Mesothelial cell of epicardium (in vitro differentiated cells): ENCODE measurements at places on chromosomes 3 and 15.

GRCh38 chr3:143267989-143268388 lies 148.4 kb downstream of the CHST2 start:
- H3K4me3 ChIP-seq, result no peak overlapping the region
- H3K4me1 ChIP-seq, result no peaks in the 10 kb centered on the region
- H3K27me3 ChIP-seq, result no peaks in the 10 kb centered on the region
- no peak for DNase-seq

DNA sequence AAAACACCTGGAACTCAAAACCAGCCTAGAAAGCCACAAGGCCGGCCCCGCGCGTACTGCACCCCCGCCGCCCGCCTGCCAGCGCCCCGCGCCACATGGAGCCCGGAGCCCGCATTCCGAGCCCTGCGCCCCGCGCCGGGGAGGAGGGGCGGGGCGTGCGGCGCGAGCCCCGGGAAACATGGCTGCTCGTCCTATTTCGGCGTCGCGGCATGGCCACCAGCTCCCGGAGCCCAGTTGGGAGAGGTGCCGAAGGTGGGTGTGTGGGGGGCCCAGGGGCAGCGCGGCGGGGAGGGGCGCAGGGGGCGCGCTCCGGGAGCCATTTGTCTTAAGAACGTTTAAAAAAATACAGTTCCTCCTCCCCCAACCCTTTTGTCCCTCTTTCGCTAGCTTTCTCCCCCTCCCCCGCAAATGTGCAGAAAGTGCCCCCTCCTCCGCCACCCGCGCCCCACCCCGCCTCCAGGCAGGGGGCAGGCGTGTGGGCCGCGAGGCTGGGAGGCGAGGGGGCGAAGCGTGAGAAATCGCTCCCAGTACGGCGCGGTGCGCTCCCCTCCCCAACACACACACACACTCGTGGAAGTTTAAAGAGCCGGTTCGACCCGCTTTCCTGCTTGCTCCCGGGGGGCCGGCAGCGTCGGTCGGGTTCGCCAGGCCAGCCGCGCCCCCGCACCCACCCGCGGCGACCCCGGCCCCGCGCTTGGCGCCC lies 2.5 kb downstream of the ANP32A start:
- peaks cover 44% of the 10 kb centered on the region for H3K4me1 ChIP-seq
- peak overlapping the region; percentile 86 for H3K4me3 ChIP-seq
- peak overlapping the region; percentile 86 for H3K27ac ChIP-seq
- no peaks in the 10 kb centered on the region for H3K27me3 ChIP-seq
- DNase-seq, result peak; percentile 61

GRCh38 chr3:177144922-177145321 lies 52.4 kb downstream of the TBL1XR1 start:
- H3K4me3 ChIP-seq, result no peak overlapping the region
- peaks cover 4% of the 10 kb centered on the region for H3K36me3 ChIP-seq
- no peaks in the 10 kb centered on the region for H3K27me3 ChIP-seq
- DNase-seq, result no peak

DNA sequence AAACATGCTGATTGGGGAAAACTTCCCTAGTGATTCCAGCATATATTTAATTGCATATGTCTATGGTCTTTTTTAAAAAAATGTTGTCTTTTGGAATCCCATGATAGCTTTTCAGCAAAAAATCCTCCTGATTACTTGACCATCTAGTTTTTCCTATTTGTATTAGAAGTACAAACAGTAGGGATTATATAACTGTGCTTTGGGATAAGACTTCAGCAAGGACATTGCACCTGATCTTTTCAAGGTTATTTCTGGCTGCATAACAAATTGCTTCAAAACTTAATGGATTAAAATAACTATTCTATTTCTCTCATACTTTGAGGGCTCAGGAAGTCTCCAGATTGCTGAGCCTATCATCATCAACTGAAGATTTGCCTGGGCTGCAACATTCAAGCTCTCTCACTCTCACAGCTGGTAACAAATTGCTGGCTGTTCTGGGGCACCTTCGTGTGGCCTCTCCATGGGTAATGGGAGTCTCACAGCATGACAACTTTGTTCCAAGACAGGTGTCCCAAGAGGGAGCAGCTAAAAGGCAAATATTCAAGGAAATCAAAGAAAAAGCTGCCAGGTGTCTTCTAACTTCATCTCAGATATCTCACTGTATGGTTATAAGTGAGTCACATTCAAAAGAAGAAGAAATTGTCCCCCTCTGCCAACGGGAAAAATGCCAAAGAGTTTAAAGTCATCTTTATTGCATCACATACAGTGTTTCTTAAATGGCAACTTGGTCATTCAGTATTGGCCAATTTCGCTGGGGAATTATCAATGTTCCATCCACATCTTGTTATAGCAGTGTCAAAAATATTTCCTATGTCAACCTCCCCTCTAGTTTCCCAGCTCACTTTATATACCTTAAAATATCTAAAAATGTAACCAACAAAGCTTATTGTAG lies 644.5 kb upstream of the GRM7 start:
- H3K4me1 ChIP-seq, result peaks cover 4% of the 10 kb centered on the region
- no peak overlapping the region for H3K27ac ChIP-seq
- H3K4me3 ChIP-seq, result no peak overlapping the region
- H3K27me3 ChIP-seq, result no peaks in the 10 kb centered on the region
- H3K36me3 ChIP-seq, result no peaks in the 10 kb centered on the region

GRCh38 chr15:74584779-74585178 lies 30.9 kb upstream of the CLK3 start:
- H3K4me1 ChIP-seq, result peaks cover 39% of the 10 kb centered on the region
- H3K27me3 ChIP-seq, result no peaks in the 10 kb centered on the region
- DNase-seq, result no peak
- peak overlapping the region; percentile 43 for H3K27ac ChIP-seq
- no peak overlapping the region for H3K4me3 ChIP-seq

DNA sequence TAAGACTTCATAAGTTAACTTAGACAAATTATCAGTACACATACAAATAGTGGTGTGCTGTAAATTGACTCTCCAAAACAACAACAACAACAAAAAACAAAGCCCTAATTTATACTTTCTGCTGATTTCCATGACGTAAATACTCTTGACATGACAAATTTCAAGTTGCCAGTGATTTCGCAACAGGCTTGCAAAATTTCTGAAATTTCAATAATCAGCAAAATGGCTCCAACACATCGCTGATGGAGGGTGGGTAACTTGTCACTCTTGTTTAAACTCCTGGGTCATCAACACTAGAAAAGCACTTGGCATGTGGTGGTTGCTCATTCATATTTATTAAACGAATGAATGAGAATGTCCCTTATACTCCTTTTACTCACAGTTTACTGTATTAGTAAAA lies 205.2 kb upstream of the SATB1 start:
- DNase-seq, result no peak
- H3K27ac ChIP-seq, result no peak overlapping the region
- H3K4me1 ChIP-seq, result peaks cover 9% of the 10 kb centered on the region

DNA sequence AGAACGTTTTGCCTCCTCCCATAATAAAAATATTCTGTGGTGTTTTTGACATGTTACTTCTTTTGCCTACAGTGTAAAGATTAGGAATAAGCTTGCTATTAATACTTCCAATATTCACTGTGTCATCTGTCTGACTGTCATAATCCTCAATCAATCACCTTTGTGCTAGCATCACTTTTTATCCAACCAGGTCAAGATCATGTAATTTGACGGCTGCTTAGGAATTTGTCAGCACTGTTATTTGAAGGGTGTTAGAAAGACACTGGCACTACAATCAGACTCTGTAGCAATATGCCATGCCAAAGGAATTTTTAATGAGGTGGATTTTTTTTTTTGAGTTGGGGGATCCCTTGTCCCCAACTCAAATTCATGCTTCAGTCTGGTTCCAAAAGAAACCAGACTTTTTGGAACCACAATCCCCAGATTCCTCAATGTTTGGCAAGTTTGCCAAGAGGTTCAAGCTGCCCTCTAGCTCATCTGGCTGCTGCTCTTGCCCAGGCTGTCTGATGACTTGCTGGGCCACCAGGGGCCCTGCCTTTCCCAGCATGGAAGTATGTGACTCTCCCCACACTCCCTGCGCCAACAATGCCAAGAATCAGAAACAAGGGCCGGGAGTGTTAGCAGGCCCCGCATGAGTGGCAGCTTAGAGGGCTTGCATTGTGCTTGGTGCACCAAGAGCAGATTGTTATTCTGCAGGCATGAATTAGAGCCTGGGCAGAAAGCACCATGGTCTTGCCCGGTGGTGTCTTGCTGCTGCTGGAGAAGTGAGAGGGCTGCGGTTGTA lies 58.6 kb upstream of the TSC22D2 start:
- peaks cover 76% of the 10 kb centered on the region for H3K4me1 ChIP-seq
- H3K4me3 ChIP-seq, result no peak overlapping the region
- peak overlapping the region; percentile 30 for H3K27ac ChIP-seq

DNA sequence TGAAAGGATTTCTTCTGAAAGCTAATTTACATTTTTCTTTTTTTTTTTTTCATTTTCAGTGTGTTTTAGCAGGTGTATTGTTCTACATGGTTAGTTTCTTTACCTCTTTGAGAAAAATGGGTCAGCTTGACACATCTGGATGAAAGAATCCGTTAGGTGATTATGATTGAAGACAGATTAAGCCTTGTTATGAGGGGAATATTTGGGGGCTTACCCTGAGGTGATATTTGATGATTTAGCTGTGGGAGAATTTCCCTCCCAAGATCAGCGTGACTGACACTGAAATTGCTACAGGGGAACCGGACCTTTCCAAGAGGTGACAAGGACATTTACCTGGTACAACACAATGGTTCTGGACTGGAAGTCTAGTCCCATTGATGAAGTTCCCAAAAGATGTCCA lies 147.5 kb downstream of the NFKBIZ start:
- H3K27me3 ChIP-seq, result no peaks in the 10 kb centered on the region
- peaks cover 45% of the 10 kb centered on the region for H3K4me1 ChIP-seq
- no peak overlapping the region for H3K27ac ChIP-seq
- H3K4me3 ChIP-seq, result no peak overlapping the region
- no peaks in the 10 kb centered on the region for H3K36me3 ChIP-seq
